ENCODE measurements at places on chromosomes 4 and X.

GRCh38 chrX:111831343-111831742, 44.6 kb upstream of the TRPC5OS start:
- DNase-seq, result no peak

DNA sequence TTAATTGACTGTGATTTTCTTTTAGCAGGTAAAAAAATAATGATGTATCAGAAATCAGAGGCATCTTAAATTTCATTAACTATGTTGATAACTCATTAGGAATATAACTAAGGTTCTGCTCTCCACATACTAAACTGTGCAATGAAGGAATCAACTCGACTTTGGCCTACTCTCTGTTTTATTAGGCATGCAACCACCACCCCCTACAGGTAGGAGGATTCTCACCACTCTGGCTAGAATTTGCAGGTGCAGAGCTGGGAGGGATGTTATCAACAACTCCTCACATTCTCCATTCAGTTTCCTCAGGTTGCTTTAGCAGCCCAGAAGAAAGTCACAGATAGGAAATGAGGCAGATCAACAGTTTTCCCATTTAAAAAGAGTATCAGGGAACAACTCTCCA, 160.1 kb downstream of the COX18 start:
- no peak for DNase-seq

- no peak for DNase-seq
Observed at GRCh38 chr4:7793186-7793585, 146.5 kb downstream of the AFAP1 start.

GRCh38 chr4:152935631-152936445, at the start of gene FHDC1:
TSS of gene FHDC1 (plus strand) at chr4:152936323. CDS start at chr4:152943058, 6,735 bp downstream.
- no peak for DNase-seq

DNA sequence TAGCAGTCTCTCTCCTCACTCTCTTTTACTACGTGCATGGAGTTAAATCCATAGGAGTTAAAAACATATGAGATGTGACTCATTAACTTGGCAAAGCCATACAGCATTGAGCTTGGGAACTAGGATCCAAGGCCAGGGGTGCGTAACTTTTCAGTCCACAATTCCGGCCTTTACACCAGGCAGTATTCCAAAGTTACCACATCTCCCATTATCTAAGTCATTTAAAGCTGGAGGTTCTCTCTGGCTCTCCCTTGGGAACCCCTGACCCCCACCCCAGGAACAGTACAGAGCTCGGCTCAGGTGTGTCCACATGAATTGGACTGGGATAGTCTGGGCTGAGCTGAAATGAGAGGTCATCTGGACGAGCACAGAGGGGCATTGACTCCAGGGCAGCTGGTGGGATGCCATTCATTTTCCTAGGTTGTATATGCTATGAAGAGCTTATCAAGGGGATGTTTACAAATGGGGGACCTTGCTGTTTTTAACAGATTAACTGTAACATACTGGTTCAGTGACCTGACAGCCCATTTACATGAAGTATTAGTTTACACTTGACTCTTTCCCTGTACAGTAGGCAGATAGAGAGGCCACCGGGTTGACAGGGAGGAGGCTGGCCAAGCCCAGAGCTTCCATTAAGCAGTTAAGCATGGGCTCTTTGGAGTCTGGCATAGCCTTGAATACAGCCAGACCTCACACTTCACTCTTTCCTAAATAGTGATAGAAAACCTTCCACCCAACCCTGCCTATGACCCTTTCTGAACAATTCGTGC, 128.8 kb downstream of the RAB28 start:
- DNase-seq, result no peak

GRCh38 chrX:7420717-7421116, 272.8 kb upstream of the PUDP start:
- DNase-seq, result no peak

- DNase-seq, result no peak
Observed at GRCh38 chrX:63959975-63960374, 175.0 kb upstream of the ARHGEF9 start.

DNA sequence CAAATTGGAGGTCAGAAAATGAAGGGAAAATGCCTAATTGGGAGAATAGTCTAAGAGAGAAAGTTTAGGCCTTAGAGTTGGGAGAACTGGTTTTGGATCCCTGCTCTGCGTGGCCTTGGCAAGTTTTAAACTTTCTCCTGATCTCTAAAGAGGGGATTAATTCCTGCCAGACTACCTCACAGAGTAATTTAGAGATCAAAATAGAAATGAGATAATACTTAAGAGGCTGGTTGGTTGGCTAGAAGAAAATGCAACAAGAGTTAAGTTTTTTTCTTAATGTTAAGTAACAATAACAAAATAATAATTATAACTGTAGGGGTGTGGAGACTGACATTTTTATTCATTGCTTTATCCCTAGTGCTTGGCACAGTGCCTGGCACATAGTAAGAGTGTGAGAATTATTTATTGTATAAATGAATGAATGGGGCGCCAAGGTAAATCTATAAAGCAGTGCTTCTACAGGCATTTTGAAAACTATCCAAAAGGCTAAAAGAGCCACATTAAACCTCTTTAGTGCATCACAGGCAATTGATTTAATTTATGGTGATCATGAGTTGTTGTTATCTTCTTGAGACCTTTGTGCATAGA, 160.5 kb downstream of the RASL11B start:
- DNase-seq, result no peak
